ENCODE measurements at places on chromosomes 2 and 18.

DNA sequence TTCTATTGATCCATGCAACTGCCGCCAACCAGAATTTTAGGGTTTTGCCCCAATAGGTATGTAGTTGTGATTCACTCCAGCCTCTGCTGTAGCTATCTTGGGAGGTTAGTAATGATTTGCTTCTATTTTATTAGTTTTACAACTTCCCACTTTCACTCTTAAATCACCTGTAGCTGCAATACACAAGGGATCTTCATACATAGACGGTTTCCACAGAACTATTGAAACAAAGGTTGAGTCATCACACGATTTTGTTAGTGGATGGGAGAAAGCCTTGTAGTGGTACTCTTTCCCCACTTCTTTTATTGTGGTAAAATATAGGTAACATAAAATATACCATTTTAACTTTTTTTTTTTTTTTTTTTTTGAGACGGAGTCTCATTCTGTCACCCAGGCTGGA is 104.2 kb upstream of the SPRED2 start:
- no peak for DNase-seq

DNA sequence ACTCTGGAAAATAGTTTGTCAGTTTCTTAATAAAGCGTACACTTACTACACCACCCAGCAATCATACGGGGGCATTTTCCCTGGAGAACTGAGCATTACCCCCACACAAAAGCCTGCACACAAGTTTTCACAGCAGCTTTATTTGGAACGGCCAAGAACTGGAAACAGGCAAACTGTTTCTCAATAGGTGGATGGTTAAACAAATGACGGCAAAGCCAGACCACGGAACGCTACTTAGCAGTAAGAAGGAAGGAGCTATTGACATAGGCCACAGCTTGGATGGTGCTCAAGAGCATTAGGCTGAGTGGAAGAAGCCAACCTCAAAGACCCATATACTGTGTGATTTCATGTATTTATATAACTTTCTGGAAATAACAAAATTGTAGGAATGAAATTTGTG is 9.0 kb downstream of the MALL start:
- DNase-seq = no peak

GRCh38 chr2:170142502-170142901 is 35.4 kb upstream of the MYO3B start:
- DNase-seq = no peak

GRCh38 chr2:64944484-64944883 is 44.7 kb upstream of the SLC1A4 start:
- DNase-seq = no peak

DNA sequence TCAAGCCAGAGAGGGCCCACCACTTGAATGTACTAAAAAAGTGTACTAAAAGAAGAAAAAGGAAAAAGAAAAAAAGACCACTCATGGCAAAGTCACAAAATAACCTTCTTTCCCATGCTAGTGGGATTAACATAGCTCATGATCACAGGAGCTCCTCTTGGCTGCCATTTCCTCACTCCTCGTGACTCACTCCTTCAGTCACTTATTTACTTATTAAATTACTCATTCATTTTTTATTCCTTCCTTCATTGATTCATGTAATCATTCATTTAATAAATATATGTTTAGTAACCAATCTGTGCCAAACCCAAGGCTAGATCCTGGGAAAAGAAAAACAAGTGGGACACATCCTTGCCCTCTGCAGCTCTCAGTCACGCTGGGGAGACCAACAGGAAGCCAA is 300.5 kb downstream of the INSIG2 start:
- DNase-seq = no peak

DNA sequence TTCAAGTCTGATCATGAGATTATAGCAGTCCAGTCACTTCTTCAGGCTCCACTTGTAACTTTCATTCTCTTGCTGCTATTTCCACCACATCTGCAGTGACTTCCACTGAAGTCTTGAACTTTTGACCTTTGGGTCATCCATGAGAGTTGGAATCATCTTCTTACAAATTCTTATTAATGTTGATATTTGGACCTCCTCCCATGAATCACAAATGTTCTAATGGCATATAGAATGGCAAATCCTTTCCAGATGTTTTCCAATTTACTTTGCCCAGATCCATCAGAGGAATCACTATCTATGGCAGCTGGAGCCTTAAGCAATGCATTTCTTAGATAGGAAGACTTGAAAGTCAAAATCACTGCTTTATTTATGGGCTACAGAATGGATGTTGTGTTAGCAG is 159.4 kb downstream of the LTBP1 start:
- DNase-seq = no peak

DNA sequence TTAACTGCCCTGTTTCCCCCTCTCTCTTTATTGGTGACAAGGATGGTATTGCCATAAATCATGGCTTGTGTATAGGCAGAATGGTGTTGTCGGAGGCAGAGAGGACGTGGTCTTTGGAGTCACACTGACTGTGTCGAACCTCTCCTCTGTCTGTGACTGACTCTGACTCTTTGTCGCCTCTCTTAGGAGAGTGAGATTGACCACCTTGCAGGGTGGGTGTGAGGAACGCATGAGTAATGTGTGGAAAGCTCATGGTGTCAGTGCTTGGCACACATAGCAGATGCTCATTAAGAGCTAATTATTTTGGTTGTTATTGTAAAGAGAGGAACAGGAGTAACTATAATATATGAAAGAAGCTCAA is 145.6 kb downstream of the TTC27 start:
- no peak for DNase-seq

GRCh38 chr2:88753833-88754584 is 62.5 kb downstream of the RPIA start:
- no peak for DNase-seq

DNA sequence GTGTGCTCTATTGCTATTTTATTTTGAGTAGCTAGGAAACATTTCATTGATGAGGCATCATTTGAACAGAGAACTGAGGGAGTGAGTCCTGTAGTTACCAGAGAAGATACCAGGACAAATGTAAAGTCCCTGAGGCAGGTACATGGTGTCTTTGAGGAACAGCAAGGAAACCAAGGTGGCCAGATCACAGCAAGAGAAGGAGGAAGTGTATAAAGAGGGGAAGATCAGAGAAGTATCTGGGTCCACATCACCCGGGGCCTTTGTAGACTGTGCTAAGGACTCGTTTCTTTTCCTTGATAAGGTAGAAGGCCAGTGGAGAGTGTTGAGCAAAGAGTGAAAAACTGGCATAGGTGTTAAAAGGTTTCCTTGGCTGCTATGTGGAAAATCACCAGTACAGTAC is 34.8 kb upstream of the PLB1 start:
- DNase-seq = no peak

DNA sequence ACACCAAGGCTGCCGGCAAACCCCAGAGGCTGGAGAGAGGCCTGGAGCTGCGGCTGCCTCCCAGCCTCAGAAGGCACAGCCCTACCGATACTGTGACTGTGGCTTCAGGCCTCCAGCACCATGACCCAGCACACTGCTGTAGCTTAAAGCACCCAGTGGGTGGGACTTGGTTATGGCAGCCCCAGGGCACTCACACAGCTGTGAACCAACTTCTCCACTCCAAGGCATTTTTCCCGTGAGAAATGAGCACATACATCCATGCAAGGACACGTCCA is 199.5 kb downstream of the NDUFA10 start:
- no peak for DNase-seq

GRCh38 chr18:78977637-78978348 is 1.8 kb upstream of the SALL3 start:
- no peak for DNase-seq

DNA sequence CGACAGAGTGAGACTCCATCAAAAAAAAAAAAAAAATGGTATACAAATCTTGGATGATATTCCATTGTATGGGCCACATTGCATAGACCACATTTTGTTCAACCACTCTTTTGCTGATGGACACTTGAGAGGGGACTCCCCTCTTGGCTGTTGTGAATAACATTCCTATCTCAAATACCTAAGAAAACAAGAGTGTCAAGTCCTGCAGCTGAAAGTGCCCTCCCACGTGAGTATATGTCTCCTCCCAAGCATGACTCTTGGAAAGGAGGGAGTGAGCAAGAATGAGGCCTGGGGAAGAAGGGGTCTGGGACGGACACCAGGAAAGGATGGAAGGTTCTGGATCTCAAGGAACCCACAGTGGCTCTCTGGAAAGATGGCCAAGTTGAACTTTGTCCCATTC is 36.0 kb upstream of the NPAS2 start:
- DNase-seq = no peak

DNA sequence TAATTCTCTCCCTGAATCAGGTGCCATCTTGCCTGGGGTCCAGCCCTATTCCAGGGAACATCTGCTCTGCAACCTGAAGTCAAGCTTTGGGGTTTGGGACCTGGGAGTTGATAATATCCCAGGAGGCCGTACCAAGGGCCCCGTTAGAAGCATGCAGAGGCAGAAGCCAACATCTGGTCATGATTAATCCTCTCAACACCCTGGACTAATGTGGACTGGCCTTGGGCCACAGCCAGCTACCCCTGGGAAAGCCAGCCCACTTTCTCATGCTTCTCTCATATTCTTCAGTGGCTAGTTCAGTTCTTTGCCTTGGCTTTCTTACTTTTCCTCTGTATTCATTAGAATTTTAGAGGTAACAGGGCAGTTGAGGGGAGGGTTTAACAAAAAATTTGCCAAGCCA is 515.6 kb upstream of the NRP2 start:
- DNase-seq = no peak

- no peak for DNase-seq
Observed at GRCh38 chr2:127605691-127606263, 40.2 kb upstream of the GPR17 start.

GRCh38 chr2:105972927-105973326 is 221.2 kb downstream of the UXS1 start:
- no peak for DNase-seq
